ENCODE measurements at places on chromosomes 4 and X. TPM values are rescaled to one million over a fixed set of nuclear protein-coding genes. Genes with fewer than 3 reads are reported as not detected.

GRCh38 chrX:119990556-119991004 is 47.0 kb upstream of the NKAP start:
- no peak for DNase-seq

DNA sequence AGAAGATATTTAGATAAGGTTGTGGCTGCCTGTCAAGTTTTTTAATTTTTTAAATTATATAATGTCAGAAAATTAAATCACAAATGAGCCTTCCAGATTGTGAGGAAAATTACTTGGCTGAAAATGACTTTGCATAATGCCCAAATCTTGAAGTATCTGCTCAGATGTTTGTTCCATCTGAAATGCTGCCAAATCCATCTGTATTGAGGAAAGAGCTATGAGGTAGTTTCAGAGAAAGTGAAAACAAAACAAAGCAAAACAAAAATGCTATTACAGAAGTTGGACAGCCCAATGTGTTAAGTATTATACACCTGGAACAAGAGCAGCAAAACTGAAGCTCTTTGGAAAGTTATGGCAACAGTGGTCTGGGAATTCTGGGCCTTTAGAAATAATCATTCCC is 23.3 kb upstream of the GUCY1B1 start:
- no peak for DNase-seq

- no peak for DNase-seq
Measured at GRCh38 chr4:1237981-1238675, 10.8 kb downstream of the CTBP1 start.

- no peak for DNase-seq
Measured at GRCh38 chrX:37755025-37755424, 24.8 kb upstream of the CYBB start.

GRCh38 chrX:12118134-12118533 is 20.1 kb upstream of the FRMPD4 start:
- DNase-seq: peak; percentile 21

- no peak for DNase-seq
Measured at GRCh38 chrX:54978448-54978847, 15.5 kb downstream of the PFKFB1 start.

DNA sequence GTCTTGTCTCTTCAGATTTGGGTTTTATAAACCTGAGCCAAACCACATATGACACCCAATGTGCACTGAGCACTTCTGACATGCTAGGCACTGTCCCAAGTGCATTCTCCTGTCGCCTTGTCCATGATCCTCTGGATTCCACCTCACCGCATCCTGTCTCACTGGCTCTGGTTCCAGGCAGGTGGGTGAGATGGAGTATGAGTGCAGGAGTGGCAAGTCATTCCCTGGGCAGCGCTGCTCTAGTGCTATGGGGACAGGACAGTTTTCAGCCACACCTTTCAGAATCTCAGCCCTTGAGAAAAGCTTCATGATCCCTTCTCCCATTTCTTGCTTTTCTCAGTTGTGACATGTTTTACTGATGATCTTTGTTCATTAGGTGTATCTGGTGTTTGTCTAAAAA is 66.4 kb downstream of the NSD2 start:
- no peak for DNase-seq

- DNase-seq: no peak
Measured at GRCh38 chr4:52991472-52991871, 129.4 kb downstream of the RASL11B start.

- DNase-seq: peak; percentile 56
Measured at GRCh38 chr4:89765966-89766365, 71.0 kb downstream of the SNCA start.

GRCh38 chr4:7279902-7280301 is 87.6 kb downstream of the SORCS2 start:
- DNase-seq: no peak

DNA sequence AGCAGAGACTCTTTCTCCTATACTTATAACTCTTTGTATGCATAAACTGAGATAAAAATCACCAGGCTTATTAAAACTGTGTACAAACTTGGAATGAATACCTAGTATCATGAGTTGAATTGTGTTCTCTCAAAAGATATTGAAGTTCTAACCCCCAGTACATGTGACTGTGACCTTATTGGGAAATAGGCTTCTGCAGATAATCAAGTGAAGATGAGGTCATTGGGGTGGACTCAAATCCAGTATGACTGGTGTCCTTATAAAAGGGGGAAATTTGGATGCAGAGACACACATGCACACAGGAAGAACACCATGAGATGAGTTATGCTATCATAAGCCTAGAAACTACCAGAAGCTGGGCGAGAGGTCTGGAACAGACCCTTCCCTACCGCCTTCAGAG is 26.2 kb downstream of the ZNF827 start:
- DNase-seq: peak; percentile 9

DNA sequence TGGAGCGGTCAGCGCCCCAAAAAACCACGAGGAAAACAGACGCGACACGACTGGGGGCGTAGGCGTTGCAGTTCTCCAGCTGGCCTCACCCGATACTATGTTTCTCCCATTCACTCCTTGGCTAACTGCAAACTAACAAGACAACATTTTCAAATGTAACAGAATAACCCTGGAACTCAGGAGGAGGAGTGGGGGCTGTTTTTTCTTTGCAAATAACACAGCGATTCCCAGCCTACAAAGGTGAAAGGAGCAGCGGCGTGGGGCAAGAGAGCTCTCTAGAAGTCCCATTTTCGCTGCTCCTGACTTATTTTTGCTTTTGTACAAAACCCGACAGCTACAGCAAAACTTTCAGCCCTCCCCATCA is 1.6 kb downstream of the SOX3 start:
- no peak for DNase-seq

DNA sequence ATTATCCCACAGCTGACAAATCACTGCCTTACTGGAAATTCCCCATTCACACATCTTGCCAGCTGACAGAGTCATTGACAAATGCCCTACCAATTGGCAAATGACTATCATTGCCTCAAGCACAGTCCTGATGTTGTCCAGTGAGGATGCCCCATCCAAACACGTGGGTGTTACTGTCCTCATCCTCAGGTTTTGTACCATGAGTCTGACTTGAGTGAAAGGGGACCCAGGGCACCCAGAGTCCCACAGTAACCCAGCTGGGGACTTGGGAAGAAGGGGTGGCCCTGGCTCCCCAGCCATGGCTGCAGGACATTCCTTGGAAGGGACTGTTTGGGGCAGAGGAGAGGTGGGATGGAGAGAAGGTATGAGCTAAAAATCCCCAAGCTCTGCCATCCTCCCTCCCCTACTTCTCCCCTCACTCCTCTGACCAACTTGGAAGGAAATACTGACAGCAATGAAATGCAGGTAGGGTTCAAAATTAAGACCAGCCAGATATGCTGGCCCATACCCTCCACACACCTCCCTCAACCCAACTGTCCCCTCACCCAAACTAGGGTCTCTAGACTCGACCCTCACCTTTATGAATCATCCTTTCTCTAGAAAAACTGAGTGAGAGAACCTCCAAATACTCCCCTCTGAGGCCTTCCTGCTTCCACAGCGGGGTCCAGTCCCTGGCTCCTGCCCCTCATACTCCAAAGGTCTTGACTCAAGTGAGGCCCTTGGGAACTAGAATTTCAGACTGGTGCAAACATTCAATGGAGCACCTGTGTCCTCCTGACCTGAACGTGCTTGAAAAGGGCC is 5.1 kb downstream of the TIMP1 start:
- no peak for DNase-seq

GRCh38 chr4:121697564-121697963 is 784 bp upstream of the ANXA5 start:
- DNase-seq: no peak

GRCh38 chr4:6468376-6468775 is 4.0 kb downstream of the PPP2R2C start:
- DNase-seq: no peak

- peak; percentile 46 for DNase-seq
Measured at GRCh38 chrX:2627272-2627867, 63.7 kb upstream of the CD99 start.

DNA sequence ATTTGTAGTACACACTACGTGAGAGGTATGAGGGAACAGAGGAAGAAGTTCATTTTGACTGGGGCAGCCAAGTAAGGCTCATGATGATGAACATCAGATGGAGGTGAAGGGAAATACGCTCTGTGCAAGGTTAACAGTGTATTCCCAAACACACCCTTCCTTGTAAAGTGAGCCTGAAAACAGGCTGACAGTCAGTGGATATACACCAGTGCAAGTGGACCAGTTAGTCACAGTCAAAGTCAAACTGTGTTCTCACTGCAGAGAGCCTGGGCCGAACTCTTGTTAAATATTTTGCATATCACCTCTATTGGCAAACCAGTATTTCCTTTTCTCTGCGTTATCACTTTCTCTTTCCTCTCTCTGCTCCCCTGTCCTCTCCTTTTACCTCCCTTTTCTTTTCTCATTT is 23.4 kb upstream of the RHOH start:
- DNase-seq: peak; percentile 6

DNA sequence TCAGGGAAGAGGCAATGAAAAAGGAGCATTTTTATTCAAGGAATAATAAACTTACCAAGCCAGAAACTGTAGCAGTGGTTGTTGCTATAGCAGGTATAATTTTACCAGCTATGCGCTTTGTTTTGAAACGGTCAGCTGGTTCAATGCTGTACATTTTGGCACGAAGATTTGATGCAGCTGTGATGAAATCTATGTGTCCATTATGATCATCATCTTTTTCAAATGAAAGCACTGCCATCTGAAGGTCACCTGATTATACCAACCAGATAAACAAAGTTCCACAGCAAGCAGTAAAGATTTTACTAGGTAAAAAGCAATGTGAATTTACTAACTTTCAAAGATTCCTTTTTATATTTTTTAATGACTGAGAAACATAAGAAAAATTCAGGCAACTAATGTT is 66.4 kb downstream of the STAP1 start:
- DNase-seq: no peak

- peak; percentile 45 for DNase-seq
Measured at GRCh38 chr4:30865691-30866090, 145.5 kb downstream of the PCDH7 start.

DNA sequence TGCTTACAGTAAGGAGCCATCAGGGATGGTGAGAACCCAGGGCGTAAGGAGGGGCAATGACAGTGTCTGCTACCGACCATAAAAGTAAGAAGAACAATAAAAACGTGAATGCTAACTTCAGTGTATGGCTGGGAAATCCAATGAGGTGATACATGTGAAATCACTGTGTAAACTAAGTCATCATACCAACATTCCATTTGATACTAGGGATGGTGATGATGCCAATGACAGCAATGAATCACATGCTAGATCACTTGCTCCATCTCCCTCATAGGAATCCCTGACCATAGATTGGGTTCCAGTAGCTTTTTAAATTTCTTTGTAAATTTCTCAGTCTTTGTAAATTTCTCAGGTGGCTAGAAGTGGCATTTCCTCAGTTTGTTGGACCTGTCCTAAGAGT is 146.3 kb downstream of the SMIM20 start:
- DNase-seq: peak; percentile 26

DNA sequence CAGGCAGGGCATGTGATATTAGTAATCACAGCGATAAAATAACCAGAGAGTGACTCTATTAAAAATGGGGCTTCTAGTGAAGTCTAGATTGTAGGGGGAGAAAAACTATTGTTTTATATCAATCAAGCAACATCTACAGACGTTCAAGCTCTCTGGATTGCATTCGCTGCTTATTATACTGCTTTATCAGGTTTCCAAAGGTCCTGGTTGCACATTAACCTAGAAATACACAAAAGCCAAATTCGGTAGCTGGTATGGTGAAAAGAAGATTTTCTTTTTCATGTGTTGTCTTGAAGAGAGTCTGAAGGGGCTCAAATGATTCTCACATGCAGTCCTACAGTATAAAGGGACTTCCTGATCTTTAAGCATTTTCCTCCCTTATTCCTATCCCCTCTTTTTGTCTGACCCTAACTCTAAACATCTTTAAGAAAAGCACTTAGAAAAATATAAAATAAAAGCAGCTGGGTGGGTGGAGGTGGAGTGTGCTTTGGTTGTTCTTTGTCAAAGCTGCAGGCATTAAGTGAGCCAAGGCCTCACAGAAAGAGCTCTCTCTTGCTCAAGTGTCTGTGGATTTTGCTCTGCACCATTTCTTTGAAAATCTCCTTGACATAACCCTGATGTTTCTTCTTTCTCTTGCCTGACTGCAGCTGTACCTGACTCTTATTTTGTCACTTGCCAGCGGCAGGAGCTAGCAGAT is 46.1 kb downstream of the MID1IP1 start:
- no peak for DNase-seq

DNA sequence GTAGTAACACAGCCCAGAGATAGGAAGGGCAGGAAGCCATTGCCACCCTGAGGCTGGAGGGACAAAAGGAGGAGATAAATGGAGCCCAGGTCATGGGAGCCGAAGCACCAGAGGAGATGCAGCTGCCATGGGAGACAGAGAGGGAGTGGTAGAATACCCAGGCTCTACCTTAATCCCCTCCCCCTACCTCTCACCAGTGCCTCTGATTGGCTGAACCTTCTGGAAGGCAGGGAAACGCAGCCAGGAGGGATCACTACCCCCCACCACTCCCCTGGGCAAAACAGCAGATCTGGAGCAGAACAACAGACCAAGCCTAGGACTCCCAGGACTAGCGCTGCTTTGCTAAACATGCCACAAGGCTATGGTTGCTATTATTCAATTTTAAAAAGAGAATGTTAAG is 114.2 kb downstream of the ZNF827 start:
- DNase-seq: no peak

GRCh38 chr4:47668810-47669408 is 169.0 kb downstream of the CORIN start:
- DNase-seq: peak; percentile 77

DNA sequence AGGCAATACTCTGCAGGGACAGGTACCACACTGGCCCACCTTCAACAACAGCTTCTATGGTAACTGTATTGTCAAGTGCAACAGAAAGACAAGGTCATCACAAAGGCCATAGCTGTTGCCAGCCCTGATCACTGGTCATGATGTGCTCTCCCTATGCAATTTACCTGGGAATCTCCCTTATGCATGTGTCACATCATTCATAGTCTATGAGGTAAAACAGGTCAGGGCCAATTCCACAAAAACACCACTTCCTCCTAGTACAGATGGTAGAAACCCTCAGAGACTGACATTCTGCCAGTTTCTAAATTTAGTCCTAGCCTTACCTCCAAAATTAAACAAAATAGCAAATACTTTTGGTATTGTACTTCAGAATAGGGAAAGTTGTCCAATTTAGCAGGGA is 132.8 kb downstream of the MGST2 start:
- DNase-seq: no peak

- peak; percentile 10 for DNase-seq
Measured at GRCh38 chr4:56048383-56048701, 99.6 kb downstream of the CEP135 start.

- no peak for DNase-seq
Measured at GRCh38 chr4:14925471-14925870, 76.8 kb upstream of the CPEB2 start.

- no peak for DNase-seq
Measured at GRCh38 chr4:78599931-78600375, 48.4 kb downstream of the ANXA3 start.

LETM1 gene
- 51.1 TPM for total RNA-seq

LONRF3 gene
- total RNA-seq: not detected

SERTM2 gene
- not detected for total RNA-seq

GSTCD gene
- 8.6 TPM for total RNA-seq

TNIP3 gene
- total RNA-seq: 0.72 TPM

PASD1 gene
- total RNA-seq: not detected

HSFX1 gene
- total RNA-seq: not detected

NHSL2 gene
- total RNA-seq: 3.9 TPM

PAGE2 gene
- total RNA-seq: not detected

F9 gene
- total RNA-seq: not detected

PDLIM3 gene
- 3.0 TPM for total RNA-seq

SNX25 gene
- total RNA-seq: 102 TPM

FAM9B gene
- not detected for total RNA-seq

ARHGAP24 gene
- 67.6 TPM for total RNA-seq

Data from fibroblast of the aortic adventitia (primary cell).